ENCODE measurements at places on chromosomes 1 and 21.
A peak's percentile ranks its signal among the peaks of the same experiment; 100 is the strongest.

DNA sequence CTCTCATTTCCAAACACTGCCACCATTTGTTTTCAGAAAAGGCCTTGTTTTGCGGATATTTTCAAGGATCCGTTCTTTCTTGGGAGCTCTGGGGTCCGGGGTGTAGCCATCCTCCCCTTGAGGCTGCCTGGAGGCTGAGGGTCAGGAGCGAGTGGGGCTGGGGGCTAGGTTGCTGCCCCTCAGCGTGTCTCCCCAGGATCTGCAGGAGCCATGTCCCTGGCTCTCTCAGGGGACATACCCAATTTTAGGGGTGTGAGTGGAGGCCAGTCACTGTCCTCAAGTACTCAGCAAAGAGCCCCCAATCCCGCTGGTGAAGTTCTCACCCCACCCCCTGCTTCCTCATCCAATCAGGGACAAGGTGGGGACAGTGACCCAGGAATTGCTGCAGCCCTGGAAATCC lies 15.0 kb upstream of the PRDM16 start:
- no peak for DNase-seq

DNA sequence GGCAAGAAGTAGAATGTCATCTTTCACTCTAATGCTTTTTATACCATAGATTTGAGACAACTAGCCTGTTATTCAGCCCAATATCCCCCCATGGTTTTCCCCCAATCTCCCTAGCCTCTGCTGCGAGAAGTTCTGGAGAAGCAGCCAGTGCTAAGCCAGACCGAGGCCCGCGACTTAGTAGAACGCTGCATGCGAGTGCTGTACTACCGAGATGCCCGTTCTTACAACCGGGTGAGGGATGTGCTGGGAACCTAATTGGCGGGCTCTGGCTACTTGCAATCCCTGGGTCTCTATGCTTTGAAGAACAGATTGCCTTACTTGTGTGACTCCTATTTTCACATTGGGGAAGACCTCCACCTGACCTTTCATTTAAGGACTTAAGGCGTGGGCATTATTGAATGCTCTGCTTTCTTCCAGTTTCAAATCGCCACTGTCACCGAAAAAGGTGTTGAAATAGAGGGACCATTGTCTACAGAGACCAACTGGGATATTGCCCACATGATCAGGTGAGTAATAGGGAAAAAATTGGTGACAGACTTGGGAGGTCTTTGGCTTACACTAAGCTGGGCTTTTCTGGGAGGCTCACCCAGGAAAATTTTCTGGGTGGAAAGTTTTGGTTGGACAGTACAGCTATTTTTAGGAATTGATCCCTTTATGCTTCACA lies 1.9 kb downstream of the PSMB4 start:
- DNase-seq, result peak; percentile 52

DNA sequence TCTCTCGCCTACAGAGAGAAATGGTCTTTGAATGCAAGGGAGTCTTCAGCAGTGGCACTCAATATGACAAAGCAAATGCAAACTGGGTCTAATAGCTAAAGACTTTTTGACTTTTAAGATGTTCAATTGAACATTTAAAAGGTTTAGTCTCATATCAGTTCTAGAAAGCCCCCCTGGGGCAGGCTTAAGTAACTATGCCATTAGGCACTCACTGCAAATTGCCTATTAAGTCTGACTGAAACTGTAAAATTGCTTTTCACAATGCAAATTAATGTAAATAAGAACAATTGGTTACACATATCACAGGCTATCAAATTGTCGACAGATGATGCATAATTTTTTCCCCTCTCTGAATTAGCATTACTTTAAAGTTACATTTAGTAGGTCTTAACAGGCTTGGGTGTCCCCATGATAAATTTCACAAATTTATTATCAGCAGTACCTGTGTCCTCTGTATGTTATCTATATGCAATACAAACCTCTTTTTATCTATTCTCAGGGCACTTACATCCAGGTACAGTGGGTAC lies 329.1 kb downstream of the LRRIQ3 start:
- no peak for DNase-seq

DNA sequence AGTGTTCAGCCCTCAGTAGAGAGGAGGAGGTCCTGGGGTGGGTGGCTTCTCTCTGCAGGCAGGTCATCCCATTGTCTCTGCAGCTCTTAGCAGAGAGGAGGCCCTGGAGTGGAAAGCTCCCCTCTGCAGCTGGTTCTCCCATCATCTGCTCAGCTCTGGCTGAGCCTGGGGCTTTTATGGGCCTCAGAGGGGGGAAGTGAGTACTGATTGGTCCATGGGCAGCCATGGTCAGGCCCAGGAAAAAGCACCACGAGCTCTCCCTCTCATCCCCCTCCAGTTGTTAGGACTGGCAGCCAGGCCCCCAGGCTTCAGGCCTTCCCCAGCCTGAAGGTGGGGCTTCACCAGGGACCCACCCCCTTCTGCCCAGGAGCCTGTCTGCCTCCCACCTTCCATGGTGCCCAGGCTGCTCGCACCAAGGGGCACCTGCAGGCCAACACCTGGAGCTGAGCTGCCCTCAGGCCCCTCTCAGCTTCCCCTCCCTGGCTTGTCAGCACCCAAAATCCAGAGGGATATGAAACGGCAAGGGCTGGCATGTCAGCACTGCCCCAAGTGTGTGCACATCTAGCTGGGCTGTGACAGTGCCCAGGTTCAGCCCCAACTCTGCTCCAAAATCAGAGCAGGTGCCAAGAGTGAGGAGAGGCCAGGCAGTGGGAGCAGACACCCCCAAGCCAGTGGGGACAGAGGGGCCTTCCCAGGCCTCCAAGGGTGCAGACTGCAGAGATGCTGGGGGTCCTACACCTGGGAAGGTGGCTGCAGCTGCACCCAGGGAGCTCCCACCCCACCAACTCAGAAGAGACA lies 449.0 kb downstream of the MATN1 start:
- DNase-seq, result no peak

DNA sequence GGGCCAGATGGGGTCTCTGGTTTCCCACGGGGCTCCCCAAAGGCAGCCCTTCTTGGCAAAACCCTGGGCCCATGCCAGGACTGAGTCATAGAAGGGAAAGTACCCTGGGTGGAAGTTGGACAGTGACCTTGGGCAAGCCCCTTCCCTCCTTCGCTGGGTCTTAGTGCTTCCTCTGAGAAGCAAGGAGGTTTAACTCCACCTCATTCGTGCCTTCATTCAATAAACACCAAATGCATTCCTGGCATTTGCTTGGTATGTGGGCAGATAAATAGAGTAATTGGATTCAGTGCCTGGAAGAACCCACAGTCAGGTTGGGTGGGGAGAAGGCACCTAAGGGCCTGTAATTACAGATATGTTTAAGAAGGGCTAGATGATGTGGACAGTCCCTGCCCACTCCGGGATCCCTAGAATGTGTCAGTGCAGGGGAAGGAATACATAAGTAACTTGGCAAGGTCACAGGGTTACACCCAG lies 36.3 kb upstream of the CITED4 start:
- peak; percentile 55 for DNase-seq

GRCh38 chr1:980602-981395 lies 1.1 kb downstream of the PERM1 start:
- no peak for DNase-seq

DNA sequence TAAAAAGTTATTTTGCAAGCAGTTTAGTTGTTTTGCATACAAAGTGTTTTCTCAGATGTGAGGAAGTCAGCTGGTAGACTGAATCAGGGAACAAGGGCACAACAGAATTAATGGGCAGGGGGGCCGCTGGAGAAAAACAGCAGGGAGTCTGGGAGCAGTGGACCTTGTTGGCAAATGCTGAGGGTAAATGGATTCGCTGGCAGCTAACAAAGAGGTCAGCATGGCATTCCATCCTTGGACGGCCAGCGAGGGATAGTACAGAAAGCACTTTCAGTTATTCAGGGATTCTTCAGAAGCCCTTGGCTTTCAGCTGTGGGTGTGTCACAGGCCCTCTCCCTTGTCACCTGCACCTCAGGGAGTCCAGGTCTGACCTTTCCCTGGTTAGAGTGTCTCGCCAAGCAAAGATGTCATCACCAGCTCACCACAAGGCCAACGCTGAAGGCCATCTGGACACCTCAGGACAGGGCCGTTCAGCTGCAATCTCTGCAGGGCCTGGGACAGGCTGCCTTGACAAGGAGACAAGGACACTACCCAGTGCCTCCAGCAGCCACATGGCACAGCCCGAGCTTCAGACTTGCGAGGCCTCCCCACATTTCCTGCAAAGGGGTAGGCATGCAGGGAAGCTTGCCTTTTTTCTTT lies 90.4 kb downstream of the KCNN3 start:
- DNase-seq, result no peak

GRCh38 chr1:58895082-58895481 lies 111.2 kb upstream of the JUN start:
- no peak for DNase-seq

Measured in ELR (cell line).